ENCODE measurements at places on chromosomes 11 and 22. TPM values are rescaled to one million over a fixed set of nuclear protein-coding genes. Genes with fewer than 3 reads are reported as not detected.

Gene FOLR3
- total RNA-seq = not detected

Gene OR2D2
- total RNA-seq = not detected

- no peaks in the 10 kb centered on the region for H3K36me3 ChIP-seq
- no peak overlapping the region for H3K27ac ChIP-seq
- DNase-seq = no peak
- peaks cover 17% of the 10 kb centered on the region for H3K4me1 ChIP-seq
- no peaks in the 10 kb centered on the region for H3K27me3 ChIP-seq
Observed at GRCh38 chr11:134332189-134332631, 422 bp downstream of the GLB1L2 start.

- peaks cover 10% of the 10 kb centered on the region for H3K36me3 ChIP-seq
- H3K27ac ChIP-seq = peak overlapping the region; percentile 85
- DNase-seq = no peak
- peak overlapping the region; percentile 95 for H3K4me3 ChIP-seq
- H3K27me3 ChIP-seq = no peaks in the 10 kb centered on the region
Observed at GRCh38 chr11:63985812-63986155, 454 bp upstream of the OTUB1 start.

DNA sequence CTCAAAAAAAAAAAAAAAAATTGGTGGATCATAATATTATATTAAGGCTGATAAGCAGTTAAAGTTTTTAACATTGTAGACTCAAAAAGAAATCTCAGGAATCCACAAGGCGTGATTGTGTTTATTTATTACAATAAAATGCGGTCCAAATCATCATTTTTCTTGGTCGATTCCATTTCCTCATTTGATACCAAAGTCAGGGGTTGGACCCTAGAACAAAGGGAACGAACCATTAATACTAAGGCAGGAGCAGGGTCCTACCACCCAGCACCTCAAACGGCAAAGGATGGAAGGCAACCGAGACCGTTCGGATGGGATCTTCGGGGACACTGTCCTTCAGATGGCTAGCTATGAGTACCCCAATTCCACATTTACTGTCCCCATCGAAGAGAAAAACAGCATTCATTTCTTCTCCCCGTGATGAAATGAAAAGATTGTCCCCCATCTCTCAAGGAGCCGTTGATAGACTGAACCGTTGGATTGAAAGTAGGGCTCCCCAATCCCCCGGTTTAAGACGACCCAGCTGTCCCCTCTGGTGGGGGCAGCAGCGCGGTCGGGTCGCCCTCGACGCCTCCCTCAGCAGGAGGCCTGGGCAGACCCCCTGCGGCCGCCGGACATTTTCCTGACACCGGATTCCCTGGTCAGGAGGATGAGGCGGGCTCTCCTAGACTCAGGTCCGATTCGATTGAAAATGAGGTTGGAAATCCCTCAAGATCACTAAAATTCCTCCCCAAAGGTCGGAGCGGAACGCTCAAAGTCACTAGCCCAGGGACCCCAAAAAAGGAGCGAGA is 607 bp downstream of the DMC1 start:
- H3K36me3 ChIP-seq = no peaks in the 10 kb centered on the region
- H3K27ac ChIP-seq = peak overlapping the region; percentile 88
- no peak for DNase-seq
- H3K4me3 ChIP-seq = peak overlapping the region; percentile 80

DNA sequence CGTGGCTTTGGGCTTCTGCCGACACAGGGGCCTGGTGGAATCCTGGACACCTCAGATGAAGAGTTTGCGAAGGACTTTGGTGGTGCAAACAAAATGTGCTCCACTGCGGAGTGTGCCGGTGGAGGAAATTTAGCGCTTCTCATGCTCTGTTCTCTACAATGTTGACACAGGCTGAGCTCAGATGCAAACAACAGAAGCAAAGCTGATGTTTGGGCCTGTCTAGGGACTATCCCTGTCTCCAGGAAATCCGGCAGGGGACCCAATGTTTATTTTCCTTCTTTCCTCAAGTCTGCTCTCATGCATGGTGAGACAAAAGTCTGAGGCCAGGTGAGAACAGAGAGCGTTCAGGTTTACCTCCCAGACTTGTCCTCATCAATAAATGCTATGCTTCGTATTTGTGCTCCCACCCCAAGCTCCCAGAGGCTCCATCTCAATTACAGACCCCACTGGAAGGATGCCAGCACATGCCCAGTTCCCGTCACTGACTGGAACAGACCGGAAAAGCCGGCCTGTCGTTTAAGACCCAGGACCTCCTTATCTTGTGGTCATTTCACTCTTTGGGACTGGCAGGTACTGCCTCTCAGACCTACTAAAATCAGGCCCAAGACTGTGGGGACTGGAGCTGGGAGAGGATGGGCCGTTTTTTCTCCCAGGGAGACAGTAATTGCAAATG is 105.7 kb upstream of the B3GAT1 start:
- H3K4me3 ChIP-seq = no peak overlapping the region
- DNase-seq = no peak
- no peaks in the 10 kb centered on the region for H3K27me3 ChIP-seq
- H3K27ac ChIP-seq = no peak overlapping the region

Measured in thoracic aorta (tissue), 2 donors.